ENCODE measurements at places on chromosomes 5 and 9. TPM values are rescaled to one million over a fixed set of nuclear protein-coding genes. Genes with fewer than 3 reads are reported as not detected.
A peak's percentile ranks its signal among the peaks of the same experiment; 100 is the strongest.

DNA sequence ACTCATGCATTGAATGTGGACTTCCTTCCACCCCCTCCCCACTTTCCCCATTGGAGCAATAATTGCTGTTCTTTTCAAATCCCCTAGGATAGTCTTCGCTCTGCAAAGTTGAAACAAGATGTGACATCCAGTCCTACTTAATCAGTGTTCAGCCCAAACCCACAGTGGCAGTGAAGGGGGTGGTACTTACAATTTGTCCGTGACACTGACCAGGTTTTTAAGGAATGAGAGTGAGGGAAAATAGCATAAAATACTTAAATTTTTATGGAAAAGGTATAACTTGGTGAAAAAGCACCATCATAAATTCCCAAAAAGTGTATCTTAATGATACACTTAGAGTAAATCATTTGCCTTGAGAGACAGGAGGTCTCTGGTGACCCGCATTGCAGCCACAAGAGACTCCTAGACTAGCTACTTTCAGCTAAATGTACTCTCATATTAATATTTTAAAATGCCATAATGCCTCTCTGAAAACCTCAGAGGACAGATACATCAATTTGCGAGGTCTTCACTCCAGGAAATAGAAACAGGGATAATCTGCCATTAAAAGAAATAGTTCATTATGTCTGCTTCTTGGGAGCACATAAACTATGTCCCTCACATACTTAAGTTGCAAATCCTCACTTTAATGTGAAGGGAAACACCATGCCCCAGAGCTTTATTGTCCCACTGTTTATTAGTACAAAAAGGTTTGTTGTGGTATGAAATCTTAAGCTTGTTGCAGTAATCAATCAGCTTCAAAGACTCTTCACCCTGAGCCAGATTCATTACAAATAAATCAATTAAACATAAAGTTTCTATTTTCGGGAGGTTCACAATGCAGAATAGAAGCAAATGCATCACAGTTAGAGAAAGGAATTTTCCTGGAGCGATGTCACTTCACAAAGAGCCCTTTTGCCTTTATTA is 343.6 kb upstream of the ISL1 start:
- no peak for DNase-seq

- no peak for DNase-seq
Observed at GRCh38 chr5:172266071-172266675, 17.4 kb downstream of the UBTD2 start.

GRCh38 chr5:127673117-127673800 is 24.4 kb downstream of the CTXN3 start:
- no peak for DNase-seq

The PSMD5 gene
- 16.3 TPM for total RNA-seq

GRCh38 chr5:173238312-173239232 is 3.6 kb upstream of the NKX2-5 start:
- DNase-seq: peak; percentile 74

All from endodermal cell (in vitro differentiated cells).